ENCODE measurements at places on chromosomes 2 and 18.

- DNase-seq, result no peak
Measured at GRCh38 chr18:75400366-75400765, 27.1 kb downstream of the SMIM21 start.

DNA sequence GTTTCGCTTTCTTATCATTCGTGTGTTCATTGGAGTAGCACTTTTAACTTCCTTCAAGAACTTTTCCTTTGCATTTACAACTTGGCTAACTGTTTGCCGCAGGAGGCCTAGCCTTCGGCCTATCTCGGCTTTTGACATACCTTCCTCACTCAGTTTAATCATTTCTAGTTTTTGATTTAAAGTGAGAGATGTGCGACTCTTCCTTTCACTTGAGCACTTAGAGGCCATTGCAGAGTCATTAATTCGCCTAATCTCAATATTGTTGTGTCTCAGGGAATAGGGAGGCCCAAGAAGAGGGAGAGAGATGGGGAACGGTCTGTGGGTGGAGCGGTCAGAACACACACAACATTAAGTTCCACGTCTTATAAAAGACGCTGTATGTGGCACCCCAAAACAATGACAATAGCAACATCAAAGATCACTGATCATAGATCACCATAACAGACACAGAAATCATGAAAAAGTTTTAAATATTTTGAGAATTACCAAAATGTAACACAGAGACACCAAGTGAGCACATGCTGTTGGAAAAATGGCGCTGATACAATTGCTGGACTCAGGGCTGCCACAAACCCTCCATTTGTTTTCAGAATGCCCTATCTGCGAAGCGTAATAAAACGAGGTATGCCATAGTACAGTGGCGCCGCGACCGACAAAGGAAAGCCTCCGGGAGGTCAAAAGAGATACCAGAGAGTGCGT lies 553 bp downstream of the TIGD1 start:
- no peak for DNase-seq

GRCh38 chr2:60706021-60706420 lies 50.0 kb upstream of the PAPOLG start:
- DNase-seq, result no peak

- no peak for DNase-seq
Measured at GRCh38 chr2:163878718-163879117, 142.9 kb upstream of the FIGN start.

GRCh38 chr2:9163306-9164111 lies 43.1 kb upstream of the ASAP2 start:
- no peak for DNase-seq

- DNase-seq, result no peak
Measured at GRCh38 chr2:173218326-173219056, 136.2 kb upstream of the CDCA7 start.

GRCh38 chr18:38454764-38455469 lies 889.3 kb upstream of the CELF4 start:
- no peak for DNase-seq

GRCh38 chr2:20962939-20963557 lies 80.8 kb downstream of the APOB start:
- DNase-seq, result peak; percentile 29

- no peak for DNase-seq
Measured at GRCh38 chr2:7034303-7034702, 117.1 kb downstream of the RNF144A start.

DNA sequence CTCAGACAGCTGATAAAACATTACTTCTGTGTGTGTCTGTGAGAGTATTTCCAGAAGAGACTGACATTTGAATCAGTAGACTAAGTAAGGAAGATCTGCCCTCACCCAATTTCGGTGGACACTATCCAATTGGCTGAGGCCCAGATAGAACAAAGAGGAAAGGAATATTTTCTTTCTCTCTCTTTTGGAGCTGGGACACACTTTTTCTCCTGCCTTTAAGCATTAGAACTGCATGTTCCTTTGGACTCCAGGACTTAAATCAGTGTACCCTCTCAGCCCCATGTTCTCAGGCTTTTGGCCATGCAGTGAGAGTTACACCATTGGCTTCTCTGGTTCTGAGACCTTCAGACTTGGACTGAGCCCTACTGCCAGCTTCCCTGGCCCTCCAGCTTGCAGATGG lies 3.3 kb upstream of the SRBD1 start:
- no peak for DNase-seq

- DNase-seq, result no peak
Measured at GRCh38 chr2:232547991-232548390, 2.4 kb downstream of the TIGD1 start.

DNA sequence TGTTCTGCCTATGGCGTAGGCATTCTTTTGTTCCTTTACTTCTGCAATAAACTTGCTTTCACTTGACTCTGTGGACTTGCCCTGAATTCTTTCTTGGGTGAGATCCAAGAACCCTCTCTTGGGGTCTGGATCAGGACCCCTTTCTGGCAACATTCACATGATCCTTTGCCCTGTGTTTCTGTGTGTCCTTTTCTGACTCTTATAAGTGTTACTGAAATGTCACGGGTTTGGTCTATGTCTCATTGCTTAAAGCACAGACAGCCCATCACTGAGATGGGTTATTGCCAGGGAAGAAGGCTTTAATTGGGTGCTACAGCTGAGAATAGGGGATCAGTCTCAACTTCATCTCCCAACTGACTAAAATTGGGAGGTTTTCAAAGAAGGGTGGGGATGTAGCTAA lies 110.9 kb upstream of the XPO1 start:
- no peak for DNase-seq

GRCh38 chr2:192254444-192254843 lies 59.7 kb upstream of the TMEFF2 start:
- no peak for DNase-seq
